Left forelimb (tissue), 1 donor: ENCODE measurements at places on chromosomes 11 and 22.

- DNase-seq = no peak
Observed at GRCh38 chr11:64007160-64007628, 21.0 kb downstream of the OTUB1 start.

- no peak for DNase-seq
Observed at GRCh38 chr22:48331691-48332220, 1495.9 kb downstream of the BRD1 start.

- DNase-seq = no peak
Observed at GRCh38 chr11:112983887-112984286, 22.7 kb downstream of the NCAM1 start.

- DNase-seq = no peak
Observed at GRCh38 chr22:41009222-41009948, 58.2 kb downstream of the RBX1 start.

- no peak for DNase-seq
Observed at GRCh38 chr11:115042002-115042401, 363.7 kb downstream of the NXPE2 start.

DNA sequence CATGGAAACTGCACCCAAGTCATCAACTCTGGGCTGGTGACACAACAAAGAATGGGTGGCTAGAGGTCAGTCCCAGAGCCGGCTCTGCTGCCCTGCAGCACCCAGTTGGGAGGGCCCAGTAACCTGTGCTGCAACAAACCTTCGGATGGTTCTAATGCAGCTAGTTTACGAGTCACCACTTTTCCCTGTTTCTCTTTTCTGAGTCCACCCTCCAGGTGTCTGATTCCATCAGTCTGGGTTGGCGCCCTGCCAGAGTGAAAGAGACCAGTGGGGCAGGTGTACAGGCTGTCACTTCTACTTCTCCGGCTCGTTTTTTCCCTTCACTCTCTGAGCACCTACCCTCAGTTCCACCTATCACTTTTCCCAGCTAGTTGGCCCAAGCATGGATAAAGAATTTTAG lies 572.9 kb downstream of the NTM start:
- no peak for DNase-seq

GRCh38 chr22:17201285-17201945 lies 17.8 kb downstream of the ADA2 start:
- DNase-seq = no peak

DNA sequence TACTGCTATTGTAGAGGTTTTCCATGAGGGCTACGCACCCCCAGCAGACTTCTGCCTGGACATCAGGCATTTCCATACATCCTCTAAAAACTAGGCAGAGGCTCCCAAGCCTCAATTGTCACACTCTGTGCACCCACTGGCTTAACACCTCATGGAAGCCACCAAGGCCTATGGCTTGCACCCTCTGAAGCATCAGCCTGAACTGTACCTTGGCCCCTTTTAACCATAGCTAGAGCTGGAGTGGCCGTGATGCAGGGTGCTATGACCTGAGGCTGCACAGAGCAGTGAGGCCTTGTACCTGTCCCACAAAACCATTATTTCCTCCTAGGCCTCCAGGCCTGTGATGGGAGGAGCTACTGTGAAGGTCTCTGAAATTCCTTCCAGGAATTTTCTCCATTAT lies 33.9 kb downstream of the AAMDC start:
- no peak for DNase-seq

DNA sequence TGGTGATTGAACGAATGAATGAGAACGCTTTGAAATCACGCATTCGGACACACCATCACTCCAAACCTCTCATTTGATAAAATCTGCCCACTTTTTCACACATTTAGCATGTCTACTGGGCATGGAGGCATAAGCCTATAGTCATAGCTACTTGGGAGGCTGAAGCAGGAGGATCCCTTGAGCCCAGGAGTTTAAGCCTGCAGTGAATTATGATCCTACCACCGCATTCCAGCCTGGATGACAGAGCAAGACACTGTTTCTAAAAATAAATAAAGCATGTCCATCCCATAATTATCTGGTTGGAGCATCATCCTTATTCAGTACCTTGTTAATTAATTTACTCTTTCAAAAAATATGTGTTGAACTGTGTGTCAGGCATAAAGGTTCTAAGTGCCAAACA lies 3.3 kb upstream of the PICALM start:
- DNase-seq = no peak

- no peak for DNase-seq
Observed at GRCh38 chr11:106461839-106462545, 384.5 kb downstream of the AASDHPPT start.

- no peak for DNase-seq
Observed at GRCh38 chr11:12001186-12001585, 7.2 kb downstream of the DKK3 start.

DNA sequence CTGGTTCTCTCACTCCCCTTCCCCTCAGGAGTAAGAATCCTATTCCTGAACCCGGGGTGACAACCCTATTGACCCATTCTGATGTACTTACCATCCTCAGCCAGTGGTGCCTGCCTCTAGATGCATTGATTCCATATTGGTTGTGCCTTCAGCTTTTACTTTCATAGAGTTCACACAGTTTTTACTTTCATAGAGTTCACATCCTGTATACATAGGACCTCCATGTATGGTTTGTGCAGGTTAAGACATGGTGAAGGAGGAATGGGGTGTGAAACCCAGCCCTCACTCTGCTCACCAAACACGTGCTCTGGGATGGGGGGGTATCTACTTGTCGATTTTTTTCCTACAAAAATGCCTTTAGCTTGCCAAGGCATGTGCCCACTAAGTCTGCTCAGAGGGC lies 105.6 kb upstream of the TBCEL start:
- no peak for DNase-seq
